ENCODE measurements at places on chromosomes 6 and 20.

- DNase-seq = no peak
Measured at GRCh38 chr6:100322886-100323285, 141.8 kb downstream of the SIM1 start.

DNA sequence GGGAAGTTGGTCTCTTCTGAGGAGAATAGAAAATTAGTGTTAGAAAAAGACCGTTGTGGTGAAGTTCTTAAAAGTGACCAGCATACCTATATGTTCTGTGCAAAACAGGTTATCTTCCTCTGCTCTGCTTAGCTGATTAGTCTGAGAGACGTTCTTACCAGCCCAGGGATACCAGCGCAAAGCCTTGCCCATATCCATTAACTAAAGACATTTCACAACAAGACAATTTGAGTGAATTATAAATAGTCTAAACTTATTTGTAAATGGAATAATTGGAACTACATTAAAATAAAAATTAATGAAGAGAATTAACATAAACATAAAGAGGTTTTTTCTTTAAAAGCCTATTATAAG lies 144.0 kb downstream of the PDE7B start:
- DNase-seq = no peak

- no peak for DNase-seq
Measured at GRCh38 chr6:20698675-20699074, 164.4 kb downstream of the CDKAL1 start.

GRCh38 chr6:12767016-12767415 lies 50.4 kb downstream of the PHACTR1 start:
- no peak for DNase-seq

- DNase-seq = no peak
Measured at GRCh38 chr6:107125771-107126170, 10.5 kb upstream of the BEND3 start.

DNA sequence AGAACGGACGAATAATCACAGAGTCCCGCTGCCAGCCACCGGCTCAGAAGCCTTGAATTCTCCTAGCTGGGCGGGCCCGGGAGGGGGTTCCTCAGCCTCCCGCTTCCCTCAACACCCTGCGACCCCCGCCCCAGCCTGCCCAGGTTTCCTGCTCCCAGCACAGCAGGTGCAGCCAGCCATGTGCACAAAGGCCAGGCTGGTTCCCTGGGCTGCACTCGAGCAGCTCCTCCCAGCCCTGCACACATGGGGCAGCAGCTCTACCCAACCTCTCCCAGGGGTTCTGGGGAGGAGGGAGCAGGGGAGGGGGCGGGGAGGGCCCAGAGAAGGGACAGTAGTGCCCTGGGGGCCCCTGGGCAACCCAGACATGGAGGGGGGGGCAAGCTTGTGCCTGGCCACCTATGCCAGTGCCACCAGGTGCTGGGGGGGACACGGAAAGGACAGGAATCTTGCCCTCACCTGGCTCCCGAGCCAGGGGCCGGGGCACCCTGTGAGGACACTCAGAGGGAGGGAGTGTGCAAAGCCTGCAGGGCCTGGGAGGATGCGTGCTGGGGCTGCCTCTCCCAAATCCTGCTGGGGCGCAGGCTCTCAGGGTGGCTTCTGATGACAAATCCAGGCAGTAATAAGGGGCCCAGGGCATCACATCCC lies 1.2 kb upstream of the NTSR1 start:
- DNase-seq = no peak

- no peak for DNase-seq
Measured at GRCh38 chr6:89298680-89299465, 16.2 kb downstream of the GABRR2 start.

Data from substantia nigra (tissue), 51 donors.